ENCODE measurements at places on chromosomes 1 and 21.

GRCh38 chr1:25064465-25065240 is 134.6 kb upstream of the RUNX3 start:
- no peak for DNase-seq

DNA sequence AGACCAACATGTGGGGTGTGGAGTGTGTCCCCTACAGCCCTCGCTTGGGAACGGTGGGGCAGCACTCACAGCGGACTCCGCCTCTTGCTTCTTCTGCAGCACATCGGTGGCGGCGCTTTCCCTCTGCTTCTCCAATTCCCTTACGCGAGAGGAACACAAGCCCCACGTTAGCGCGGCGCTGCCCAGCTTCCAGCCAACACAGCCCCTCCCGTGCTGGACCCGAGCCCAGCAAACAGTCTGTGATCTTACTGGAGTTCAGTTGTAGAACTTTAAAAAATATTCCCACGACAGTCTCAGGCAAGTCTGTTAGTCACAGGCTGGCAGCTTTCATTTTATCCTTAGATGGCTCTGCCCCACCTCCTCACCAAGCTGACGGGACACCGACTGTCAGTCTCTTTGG is 13.6 kb downstream of the THAP3 start:
- DNase-seq: no peak

DNA sequence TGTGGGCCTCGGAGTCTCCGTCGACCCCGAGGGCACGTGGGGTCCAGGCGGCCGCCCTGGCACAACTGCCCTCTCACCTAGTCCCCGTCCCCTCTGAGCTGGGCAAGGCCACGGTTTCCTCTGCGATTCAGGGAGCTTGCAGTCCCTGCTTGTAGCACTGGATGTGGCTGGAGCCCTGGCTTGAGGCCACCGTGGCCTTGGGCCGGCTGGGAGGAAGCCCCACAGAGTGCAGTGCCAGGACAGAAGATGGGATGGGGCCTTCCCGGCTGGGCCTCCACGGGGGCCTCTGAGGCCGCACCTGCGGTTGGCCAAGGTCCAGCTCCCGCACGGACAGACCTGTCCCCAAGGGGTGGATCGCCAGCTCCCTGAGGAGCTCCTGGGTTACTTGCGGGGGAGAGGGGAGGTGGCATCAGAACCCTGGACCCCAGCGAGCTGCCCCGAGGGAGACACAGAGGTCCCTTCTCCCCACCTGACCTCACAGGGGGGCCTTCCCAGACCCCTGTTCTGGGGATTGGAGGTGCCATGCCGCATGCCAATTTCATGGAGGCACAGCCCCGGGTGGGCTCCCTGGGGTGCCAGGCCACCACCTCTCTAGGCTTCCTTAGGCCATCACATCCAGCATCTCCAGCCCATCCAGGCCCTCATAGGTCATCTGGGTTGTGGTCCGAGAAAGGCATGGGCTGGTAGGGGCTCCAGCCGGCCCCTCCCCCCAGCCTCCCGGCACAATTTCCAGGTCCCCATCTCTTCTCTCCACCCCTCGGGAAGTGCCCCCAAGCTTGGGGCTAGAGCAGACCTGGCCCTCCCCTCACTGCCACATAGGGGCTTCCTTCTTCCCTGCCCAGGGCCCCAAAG is 80.8 kb downstream of the MORN1 start:
- no peak for DNase-seq

DNA sequence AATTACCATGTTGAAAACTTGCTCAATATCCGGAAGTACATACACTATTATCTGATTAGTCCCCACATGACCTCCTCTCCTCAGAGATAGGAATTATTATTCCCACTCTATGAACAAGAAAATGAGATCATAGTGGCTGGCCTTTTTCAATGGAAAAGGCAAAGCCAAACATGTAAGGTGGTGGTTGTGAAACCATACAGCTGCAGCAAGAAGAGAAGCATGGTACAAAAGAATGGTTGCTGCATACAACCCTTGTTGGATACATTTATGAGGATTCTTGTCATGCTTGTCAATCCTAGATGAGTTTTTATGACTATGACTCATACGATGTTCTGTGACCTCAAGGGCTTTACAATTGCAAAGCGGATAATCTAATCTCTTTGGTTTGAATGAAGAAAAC is 514.7 kb downstream of the PLPP3 start:
- DNase-seq: peak; percentile 50

DNA sequence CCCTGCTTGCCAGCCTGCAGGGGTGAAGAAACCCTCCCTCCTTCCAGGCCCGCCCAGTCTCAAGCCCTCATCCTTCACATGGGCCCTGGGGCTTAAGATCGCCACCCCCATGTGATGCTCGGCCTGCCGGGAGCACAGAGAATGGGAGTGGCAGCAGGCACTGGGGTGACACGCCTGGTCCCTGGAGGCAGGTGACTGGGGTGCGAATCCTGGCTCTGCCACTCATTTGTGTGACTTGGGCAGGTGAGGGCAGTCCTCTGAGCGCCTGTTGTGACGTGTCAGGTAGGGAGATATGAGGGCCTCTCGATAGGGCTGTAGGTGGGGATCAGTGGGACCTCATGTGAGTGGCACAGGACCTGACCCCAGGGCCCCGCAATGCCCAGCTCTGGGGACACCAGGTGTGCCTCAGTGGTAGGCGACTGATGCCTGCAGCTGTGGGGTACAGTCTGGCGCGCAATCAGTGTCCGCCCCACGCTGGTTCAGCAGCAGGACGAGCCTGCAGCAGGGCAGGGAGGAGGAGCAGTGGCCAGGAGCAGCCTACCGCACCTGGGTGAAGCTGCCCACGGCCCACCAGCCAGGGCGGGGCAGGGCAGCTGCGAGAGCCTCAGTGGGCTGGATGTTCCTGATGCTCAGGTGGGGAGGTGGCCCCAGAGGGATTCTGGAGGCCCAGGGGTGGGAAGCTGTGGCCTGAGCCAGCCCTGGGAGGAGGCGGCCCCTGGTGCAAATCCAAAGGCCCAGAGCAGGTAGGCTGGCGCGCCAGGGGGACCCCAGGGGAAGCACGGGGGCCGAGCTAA is 6.2 kb downstream of the SH2D5 start:
- no peak for DNase-seq

DNA sequence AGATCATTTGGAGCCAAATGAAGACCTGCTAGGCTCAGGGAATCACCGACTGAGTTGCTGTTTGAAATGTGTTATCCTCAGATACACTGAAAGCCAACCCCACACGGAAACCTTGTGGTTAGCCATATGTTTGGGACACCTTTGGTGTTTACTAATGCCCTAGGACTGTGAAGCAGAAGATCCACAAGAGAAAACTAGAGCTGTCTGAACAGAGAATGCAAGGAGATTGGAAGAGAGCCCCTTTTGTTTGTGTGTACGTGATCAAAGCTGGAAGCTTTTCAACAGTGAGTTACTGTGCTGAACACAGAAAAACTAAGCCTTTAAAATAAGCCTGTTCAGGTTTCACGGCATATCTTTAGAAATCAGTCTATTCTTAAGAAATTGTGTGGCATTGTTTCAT is 908.2 kb upstream of the ADGRL2 start:
- DNase-seq: no peak

- no peak for DNase-seq
Observed at GRCh38 chr1:94110946-94111740, 9.8 kb downstream of the ABCA4 start.

- DNase-seq: peak; percentile 45
Observed at GRCh38 chr1:156385534-156386031, 16.6 kb downstream of the RHBG start.

DNA sequence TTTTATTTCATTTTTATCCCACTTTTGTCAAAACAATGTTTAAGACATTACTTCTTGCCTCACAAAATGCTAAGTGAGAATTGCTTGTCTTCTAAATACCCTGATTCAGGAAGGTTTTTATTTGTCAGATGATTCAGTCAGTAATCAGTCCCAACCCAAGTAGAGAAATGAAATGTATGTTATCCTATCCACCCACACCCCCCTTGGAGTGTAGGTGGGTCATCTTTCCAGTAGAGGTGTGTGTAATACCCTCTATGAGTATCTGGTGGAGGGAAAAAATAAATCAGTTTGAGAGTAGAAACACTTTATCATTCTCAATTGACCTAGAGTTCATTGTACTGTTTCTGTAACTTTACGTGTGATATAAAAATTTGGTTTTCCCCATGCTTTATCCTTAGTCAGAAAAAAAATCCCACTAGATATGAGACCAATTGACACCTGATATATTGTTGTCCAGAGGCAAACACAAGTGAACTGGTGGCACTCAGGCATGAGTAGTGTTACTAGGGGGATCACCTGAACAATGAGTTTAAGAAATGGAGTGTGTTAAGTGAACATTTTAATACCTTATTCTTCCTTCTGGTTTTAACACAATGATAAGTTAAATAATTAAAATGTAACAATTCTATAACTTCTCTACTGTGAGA is 153.8 kb upstream of the C1orf105 start:
- no peak for DNase-seq

DNA sequence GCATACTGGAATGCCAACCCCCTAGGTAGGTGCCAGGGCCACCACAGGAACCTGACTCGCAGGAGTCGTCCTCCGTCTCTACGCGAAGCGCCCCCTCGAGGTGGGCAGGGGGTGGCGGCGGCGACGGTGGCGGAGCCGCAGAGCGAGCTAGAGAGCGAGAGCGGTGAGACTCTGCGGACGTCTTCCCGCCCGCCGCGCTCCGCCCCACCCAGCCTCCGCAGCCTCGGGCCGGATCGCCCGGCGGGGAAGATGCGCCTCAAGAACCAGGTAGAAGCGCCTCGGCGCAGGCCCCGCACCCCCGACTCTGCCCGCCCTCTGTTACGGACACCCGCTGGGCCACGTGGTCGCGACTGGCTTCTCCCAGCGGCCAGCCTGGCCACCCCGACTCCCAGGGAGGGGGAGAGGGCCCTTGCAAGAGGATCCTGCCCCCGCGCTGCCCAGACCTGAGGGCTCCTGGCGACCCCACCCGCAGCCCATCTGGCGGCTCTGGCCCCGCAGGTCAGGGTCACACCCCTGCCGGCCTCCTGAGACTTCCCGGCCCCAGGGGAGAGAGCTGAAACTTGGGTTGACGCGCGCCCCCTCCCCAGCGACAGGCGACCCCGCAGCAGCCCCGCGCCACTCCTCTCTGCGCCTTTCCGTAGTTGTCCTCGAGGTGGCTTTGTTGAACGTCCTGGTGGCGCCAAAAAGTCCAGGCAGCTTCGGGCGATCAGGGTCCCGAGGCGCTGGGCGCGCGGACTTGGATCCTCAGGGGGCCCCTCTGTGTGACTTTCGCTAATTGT is 24.4 kb upstream of the AGBL4 start:
- no peak for DNase-seq

DNA sequence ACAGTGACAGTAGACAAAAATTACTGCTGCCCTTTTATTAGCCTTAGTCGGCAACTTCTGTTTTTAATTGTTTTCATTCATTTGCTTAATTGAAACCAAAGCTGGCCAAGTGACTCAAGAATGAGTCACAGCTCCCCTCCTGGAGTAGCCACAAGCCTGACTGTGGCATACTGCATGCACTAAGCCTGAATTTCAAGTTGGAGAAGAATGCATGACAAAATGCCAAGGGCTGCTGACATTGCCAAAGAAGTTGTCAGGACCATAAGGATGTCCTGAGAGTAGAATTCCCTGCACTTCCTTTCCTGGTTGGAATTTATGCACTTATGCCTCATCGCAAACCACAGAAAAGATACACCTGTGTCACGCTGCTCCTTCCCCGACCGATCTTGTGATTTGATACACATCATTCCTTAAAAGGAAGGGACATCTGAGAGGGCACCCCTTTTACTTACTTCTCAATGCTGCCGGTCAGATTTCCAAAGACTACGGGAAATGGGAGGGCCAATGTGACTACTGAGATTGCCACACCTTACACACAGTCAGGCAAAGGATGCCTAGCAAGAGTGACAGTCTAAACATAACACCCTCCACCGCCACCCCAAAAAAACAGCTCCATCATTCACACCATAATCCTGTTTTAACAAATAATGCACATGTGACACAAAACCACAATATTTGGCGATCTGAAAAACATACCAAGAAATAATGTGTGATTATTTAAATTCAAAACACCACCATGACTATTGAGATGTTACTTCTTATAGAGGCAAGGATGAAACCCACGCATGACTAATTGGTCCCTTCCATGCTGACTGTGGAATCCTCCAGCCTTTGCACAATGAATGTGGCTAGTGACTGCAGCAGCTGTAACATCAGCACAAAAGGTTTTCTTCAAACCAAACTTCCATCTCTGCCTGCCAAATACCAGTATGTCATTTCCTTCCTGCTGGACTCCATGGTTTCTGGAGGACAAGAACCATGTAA is 28.2 kb downstream of the VAV3 start:
- peak; percentile 89 for DNase-seq

GRCh38 chr1:101507547-101507971 is 270.7 kb downstream of the S1PR1 start:
- DNase-seq: no peak

DNA sequence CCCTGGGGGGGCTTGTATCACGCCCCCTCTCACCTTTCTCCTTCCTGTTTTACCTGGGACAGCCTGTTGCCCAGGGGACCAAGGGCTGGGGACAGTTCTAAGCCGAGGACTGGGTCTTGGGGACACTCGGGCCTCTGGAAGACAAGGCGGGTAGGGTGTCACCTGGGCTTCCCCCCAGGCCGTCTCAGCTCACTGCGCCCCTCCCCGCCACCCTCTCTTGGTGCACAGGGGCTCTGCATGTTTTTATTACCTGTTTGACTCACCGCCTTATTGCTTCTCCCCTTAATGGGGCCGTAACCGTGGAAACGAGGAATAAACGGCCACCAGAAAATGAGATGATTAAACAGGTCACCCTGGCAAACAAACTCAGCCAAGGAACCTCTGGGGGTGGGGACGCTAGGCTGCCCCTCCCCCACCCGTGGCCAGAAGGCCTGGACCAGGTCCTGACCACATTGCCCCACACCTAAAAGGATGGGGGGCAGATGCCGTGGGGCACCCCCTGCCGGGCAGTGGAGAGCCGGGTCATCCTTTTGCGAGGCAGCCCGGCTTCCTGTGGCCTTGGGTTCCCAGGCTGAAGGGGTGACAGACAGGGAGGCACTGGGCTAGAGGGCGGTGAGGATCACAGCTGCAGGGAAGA is 109.9 kb downstream of the CASZ1 start:
- DNase-seq: no peak

Data from HFFc6 (cell line).